NCI-H146 (cell line): ENCODE measurements at places on chromosomes 2 and 18.

DNA sequence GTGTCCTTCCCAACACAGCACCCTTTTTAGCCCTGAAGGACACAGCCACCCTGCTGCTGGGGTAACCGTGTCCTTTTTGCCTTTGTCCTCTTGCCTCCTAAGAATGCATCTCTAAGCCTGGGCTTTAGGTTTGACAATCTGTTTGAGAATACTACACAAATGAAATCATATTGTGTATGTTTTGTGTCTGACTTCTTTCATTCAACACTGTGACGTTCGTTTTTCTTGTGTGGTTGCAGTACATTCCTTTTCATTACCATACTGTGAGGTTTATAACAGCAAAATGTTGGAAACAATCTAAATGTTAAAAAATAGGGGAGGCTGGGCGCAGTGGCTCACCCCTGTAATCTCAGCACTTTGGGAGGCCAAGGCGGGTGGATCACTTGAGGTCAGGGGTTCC is 11.2 kb downstream of the ASPRV1 start:
- DNase-seq, result no peak

GRCh38 chr2:98180456-98180855 is 93.5 kb downstream of the VWA3B start:
- no peak for DNase-seq

GRCh38 chr18:66077066-66077465 is 326.3 kb downstream of the CDH7 start:
- no peak for DNase-seq

GRCh38 chr2:56133441-56133840 is 50.3 kb upstream of the CCDC85A start:
- DNase-seq, result no peak

GRCh38 chr18:55458456-55459203 is 129.4 kb downstream of the TCF4 start:
- DNase-seq, result peak; percentile 93

DNA sequence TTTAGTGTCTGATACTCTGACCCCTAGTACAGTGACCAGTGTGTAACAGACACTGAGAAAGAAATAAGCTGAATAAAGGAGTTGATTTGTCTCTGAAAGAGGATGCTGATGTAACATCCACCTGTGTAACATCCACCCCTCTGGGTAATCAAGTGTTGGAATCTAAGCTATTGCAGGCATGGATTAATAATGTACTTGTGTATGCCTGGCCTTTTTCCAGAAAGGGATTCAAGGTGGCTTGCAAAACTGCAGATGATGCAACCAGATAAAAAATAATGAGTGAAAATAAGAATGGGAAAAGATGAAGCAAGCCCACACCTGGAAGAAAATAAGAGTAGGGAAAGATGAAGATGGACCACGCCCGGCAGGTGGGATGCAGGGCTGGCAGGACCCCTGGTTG is 48.2 kb upstream of the FOXI3 start:
- no peak for DNase-seq

DNA sequence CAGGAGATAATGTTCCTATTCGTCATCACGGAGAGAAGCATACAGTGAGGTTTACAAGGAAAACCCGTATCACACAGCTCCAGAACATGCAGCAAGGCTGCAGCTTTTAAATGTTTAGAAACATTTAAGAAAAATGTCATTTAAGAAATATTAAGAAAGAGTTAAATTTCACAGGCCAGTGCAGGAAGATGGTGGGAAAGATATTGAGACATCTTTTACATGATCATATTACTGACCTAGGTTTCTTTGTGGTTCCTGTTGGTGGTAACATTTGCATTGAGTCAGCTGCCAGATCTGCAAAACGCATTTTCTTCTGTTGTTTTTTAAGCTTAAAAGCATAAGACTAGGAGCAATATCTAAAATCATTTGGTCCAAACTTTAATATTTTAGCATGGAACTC is 44.9 kb downstream of the CPO start:
- DNase-seq, result no peak

DNA sequence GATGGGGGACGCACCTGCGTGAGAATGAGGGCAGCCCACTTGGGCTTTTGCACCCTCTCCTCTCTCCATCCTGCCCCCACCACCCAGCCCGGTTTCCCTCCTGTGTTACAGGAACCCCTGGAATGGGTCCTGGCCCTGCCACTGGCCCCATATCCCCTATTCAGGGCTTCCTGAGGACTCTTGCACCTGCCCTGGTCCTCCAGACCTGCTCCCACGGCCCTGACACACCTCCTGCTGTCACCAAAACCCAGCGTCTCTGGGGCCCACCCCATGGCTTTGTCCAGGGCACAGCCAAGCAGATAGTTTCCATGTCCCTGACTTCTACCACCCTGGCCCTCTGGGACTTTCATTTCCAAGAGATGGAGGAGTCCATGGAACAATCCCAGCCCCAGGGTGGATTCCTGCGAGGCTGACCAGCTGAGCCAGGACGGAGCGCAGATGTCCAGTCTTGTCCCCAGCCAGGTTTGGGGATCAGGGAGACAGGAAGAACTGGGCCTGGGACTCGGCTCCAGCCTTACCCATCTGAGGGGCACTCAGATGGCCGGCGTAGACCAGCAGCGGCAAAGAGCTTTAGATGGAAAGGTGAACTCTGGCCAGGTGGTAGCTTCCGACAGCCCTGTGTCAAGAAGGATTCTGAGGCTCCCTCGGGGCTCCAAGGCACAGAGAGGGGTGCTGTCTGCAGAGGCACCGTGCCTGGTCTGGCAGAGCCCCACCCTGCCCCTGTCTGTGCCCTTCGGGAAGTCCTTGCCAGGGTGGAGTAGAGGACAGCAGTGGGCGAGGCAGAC is 12.0 kb downstream of the GPR35 start:
- no peak for DNase-seq

DNA sequence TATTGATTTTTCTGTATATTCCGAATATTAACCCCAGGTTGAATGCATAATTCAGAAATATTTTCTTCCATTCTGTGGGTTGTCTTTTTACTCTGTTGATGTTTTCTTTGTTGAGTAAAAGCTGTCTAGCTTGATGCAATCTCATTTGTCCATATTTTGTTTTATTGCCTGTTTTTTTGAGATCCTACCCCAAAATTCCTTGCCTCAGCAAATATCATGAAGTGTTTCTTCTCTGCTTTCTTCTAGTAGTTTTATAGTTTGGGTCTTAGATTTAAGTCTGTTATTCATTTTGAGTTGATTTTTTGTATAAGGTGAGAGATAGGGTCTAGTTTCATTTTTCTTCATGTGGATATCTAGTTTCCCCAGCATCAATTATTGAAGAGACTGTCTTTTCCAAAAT is 467.9 kb upstream of the GCFC2 start:
- DNase-seq, result no peak

- no peak for DNase-seq
These were observed at the start of gene NGEF for GRCh38 chr2:233013027-233013461. NGEF (minus strand) TSS chr2:233013256; CDS start chr2:232974890, 38,366 bp downstream.
